ENCODE measurements at places on chromosomes 11 and 22.

- DNase-seq, result no peak
Observed at GRCh38 chr11:33598426-33599069, 102.1 kb downstream of the C11orf91 start.

DNA sequence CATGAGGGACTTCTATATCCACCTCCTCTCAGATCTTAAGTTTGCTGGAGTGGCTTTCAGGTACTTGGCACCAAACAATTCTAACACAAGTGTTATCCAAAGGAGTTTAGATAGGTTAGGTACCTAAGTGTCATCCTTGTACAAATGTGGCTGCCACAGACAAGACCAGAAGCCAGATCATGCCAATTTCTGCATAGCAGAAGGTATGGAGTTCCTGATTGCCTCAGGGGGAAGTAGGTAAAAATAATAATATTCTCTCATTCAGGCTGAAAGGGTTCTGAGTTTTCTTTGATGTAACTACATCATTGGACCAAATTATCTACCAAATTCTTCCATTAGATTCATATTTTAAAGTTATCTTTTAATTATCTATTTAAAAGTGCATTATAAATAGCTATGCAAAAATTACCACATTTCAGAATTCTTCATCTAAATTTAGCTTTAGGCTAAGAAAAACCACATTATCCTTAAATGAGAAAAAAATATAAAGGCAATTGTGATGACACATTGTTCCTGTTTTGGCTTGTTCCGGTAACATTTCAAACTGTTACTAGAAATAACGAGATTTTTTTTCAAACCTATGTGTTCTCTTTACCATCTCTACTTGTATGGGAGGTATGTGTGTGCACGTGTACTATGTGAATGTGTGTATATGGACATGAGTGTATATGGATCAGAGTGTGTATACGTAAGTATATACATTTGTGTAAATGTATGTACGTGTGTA, 66.2 kb upstream of the POU2AF2 start:
- DNase-seq, result no peak

- DNase-seq, result no peak
Observed at GRCh38 chr11:28110821-28111200, 2.6 kb downstream of the METTL15 start.

- no peak for DNase-seq
Observed at GRCh38 chr11:73759610-73760134, 1.2 kb downstream of the RAB6A start.

- no peak for DNase-seq
Observed at GRCh38 chr11:90846628-90847027, 623.8 kb upstream of the CHORDC1 start.

DNA sequence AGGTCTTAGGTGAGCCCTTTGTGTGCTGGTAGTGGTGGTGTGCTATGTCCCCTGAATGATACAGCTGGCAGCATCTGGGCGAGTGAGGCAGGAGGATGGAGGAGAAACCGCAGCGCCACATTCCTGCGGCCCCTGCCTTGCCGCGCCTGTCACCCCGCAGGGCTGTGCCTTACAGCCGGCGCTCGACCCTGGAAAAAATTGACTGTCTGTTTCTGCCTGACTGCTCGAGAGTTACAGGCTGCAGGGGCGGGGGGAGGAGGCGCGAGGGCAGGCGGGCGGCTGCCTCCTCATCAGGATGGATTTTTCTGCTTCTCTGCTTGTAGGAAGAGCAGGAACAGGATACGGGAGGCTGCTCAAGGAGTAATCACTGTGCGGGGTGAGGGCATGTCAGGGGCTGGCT, 443.4 kb downstream of the MIAT start:
- DNase-seq, result no peak

DNA sequence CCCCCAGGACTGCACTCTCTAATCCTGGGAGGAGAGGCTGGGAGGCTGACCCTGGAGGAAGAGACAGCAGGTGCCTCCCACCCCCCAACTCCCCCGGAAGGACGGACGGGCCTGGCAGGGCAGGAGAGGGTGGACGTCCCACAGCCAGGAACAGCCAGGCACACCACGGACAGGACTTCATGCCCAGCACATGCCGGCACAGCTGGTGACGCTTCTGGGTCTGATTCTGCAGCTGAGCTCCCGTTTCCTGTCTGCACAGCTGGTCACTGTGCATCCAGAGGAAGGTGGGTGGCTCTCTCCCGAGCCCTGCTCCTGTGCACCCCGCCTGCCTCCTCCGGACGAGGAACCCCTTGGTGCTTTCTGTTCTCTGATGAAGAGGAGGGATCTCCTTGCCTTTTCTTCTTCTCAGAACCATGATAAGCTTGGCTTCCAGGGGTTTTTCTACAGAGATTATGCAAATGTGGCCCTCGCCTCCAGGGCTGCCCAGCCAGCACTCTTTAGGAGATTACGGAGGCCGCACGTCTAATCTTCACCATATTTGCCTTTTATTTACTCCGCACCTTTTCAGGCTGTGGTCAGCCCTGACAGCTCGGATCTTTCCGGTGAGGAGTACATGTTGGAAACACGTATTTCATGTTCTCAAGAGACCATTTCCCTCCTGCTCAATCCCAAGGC, 1295.8 kb downstream of the BRD1 start:
- DNase-seq, result no peak

GRCh38 chr11:65919573-65920371, 546 bp downstream of the DRAP1 start:
- DNase-seq, result no peak

- DNase-seq, result no peak
Observed at GRCh38 chr22:17272511-17272991, 53.3 kb upstream of the ADA2 start.

DNA sequence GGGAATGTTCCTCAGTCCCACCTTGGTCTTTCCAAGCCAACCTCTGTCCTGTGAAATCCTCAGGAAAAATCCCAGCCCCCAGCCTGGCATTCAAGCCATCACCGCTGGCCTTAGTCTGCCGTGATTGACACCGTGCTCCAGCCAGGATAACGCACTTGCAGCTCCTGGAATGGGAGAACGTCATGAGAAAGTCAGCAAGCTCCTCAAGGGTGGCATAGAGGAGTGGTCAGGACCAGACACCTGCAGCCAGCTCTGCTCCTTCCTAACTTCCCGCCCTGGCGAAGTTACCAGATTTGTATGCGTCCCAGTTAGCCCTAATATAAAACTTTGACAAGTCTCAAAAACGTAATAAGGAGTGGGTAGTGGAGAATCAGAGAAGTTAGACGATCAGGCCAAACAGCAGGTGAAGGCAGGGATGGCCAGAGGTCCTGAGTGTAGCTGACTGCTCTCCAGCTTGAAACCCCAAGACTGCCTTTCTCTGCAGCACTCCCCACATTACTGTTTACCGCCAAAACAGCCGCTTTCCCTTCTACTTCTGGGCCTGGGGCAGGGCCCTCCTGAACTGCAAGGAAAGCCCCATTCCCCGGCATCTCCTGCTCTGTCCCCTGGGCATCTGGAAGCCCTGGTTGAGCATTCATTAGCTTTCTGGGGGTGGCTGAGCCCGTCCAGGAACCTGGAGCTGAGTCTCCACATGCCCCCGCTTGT, 1.3 kb upstream of the DKK3 start:
- no peak for DNase-seq

DNA sequence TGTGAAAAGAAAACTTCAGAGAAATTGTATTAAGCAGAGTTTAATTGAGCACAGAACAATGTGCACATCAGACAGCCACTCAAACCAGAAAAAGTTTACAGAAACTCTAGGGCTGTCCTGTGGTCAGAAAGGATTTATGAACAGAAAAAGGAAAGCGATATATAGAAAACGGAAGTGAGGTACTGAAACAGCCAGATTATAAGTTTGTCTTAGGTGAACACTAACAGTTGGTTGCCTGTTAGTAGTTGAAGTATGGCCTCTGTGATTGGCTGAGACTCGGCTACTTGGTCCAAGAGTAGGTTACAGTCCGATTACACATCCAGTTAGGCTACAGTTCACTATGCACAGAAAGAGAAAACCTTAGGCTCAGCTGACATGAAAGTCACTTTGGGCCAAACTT, 1232.5 kb upstream of the RAG2 start:
- no peak for DNase-seq

DNA sequence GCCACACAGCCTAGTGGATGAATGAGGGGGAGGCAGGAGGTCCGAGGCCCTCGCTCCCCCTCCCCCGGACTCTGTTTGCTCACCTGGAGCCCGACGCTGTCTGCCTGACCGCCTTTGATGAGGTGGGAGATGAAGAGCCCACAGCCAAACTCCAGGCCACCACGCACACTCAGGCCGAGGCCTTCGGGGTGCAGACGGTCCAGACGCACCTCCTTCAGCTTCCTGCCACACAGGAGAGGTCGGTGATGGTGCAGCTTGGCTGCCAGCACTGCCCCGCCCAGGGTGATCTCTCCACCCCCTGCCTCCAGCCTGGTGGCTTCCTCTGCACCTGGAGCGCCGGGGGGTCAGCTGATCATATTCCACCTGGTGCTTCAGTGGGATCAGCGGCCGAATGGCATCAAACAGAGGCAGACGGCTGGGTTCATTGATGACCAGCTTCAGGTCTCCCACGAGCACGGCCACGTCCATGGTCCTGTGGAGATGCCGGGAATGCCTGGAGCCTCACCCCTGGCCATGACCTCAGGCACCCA, 13.1 kb downstream of the USH1C start:
- no peak for DNase-seq

- DNase-seq, result peak; percentile 36
Observed at GRCh38 chr11:61917334-61918109, at the start of gene RAB3IL1. TSS of gene RAB3IL1 (minus strand) at chr11:61917566. CDS start at chr11:61917367, 199 bp downstream.

DNA sequence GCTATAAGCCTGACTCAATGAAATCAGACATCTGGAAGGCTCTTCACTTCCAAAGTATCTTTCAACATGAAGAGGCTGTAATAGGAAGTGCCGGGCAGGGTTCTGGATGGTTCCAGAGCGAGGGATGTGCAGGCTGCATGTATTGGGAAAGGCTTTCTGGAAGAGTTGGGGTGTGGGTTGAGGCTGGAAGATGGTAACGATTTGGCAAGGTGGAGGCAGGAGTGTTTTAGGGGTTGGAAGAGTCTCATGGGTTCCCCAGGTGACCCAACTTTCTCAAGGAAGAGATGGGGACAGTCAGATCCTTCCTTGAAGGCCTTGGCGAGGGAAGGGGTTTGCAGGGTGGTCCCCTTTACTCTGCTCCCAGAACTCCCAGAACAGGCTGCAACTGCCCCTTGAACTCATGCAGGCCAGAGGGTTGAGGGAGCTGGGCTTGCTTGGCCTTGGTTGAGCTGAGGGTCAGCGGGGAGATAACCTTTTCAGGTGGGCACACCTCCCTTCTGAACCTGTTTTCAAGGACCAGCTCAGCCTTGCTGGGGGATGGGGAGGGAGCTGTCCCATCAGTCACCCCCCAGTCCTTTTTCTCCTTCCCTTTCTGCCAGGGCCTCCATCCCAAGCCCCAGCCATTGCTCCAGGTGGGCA, 9.4 kb upstream of the POU2F3 start:
- no peak for DNase-seq

- DNase-seq, result no peak
Observed at GRCh38 chr11:2771758-2772466, 72.1 kb upstream of the KCNQ1OT1 start.

DNA sequence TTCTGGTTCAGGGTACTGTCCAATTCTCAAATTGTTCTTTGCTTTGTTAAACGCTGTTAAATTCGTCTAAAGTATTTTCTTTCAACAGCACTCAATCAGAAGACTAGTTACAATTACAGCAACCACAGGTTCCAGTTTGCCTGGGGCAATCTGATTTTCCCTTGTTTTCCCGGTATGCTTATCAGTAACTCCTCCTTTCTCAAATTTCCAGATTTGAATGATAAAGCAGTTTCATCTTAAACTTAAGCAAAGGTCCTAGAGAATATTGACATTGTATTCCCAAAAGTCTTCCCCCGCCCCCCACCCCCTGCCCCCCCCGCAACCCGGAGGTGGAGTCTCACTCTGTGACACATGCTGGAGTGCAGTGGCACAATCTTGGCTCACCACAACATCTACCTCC, 10.5 kb upstream of the USP28 start:
- DNase-seq, result no peak

GRCh38 chr11:7413961-7414915, 71.1 kb upstream of the OLFML1 start:
- no peak for DNase-seq

DNA sequence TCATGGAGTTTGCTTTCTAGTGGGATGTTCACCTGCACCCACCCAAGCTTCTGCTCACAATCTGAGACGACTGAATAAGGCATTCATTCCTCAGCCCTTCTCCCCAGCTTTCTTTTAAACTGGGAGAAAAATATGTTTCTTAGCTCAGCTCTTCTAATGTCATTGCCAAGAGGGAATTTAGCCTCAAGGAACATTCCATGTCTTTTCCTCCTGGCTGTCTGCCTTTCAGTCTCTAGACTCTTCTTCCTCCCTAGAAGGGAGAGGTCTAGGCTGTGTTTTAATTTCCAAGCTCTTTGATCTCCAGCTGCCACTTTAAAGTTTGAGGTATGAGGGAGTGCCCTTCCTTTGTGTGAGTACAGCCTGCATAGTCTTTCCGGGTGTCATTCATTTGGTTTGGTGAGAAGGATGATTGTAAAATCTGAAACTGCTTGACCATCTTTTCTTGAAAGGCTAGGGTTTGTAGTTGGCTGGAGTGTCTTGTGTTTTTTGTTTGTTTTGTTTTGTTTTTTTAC, 11.7 kb upstream of the HTATIP2 start:
- DNase-seq, result no peak

DNA sequence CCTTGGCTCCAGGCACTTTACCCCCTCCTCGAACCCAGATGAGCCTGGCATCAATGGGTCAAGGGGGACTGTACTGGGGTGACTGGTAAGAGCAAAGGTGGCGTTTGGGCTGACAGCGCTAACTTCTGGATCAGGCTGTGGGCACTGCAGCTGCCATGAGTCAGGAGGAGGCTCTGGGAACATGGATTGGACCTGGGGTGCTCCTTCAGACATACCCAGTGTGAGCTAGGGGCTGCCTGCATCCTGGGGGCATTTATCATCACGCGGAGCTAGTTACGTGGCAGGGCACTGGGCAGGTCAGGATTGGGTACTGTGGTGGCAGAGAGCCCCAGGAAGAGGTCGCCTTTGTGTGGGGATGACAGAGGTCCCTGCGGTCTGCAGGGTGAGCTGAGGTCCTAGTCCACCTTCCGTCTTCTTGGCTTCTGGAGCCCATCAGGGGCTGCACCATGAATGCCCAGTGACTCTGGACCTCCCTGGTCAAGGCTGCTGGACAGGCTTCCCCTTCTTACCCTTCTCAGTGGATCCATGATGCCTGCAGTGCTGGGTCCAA, 13.1 kb downstream of the GRIK4 start:
- DNase-seq, result no peak

DNA sequence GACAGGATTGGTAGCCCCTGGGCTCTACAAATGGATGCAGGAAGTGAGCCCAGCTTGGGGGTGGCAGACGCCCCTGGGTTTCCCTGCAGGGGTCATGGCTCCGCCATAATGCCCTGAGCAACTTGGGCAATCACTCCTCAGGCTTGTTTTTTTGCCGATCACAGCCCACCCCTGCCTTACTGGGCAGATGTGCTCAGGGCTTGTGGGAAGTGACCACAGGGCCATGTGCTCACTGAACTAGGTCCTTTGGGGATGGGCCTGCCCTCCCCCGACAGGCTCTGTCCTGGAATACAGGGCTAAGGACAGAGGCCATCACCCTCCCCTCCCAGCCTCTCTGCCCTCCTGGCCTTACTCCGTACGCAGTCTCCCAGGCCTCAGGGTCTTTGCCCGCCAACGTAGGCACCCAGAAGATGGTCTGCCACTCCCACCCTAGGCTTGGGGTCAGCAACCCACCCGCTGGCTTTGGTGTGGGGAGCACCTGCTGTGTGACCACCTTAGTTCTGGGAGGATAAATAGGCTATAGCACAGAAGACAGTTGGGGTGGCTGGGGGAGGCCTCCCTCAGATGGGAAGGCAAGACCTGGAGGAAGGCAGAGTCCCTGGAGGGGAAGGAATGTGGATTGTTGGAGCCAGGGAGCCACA, 3.8 kb downstream of the RPLP2 start:
- DNase-seq, result no peak

GRCh38 chr11:28673691-28674432, 565.7 kb downstream of the METTL15 start:
- no peak for DNase-seq

- DNase-seq, result no peak
Observed at GRCh38 chr22:23467721-23468294, 112.3 kb downstream of the IGLL1 start.
